ENCODE measurements at places on chromosomes 1 and 21. TPM values are rescaled to one million over a fixed set of nuclear protein-coding genes. Genes with fewer than 3 reads are reported as not detected.

Gene OR14K1
- not detected for total RNA-seq

Gene LCE5A
- total RNA-seq, result not detected

Gene TNFRSF14
- total RNA-seq, result 303 TPM

Gene FAM72C
- total RNA-seq, result 4.7 TPM

Gene MYOM3
- total RNA-seq, result not detected

Gene FAM72D
- total RNA-seq, result 5.8 TPM

Gene TNFRSF8
- total RNA-seq, result not detected

Gene TCHH
- total RNA-seq, result 0.27 TPM

Gene CHRNB2
- total RNA-seq, result 1.5 TPM

Gene IL20
- not detected for total RNA-seq

Gene OR2T3
- not detected for total RNA-seq

Gene F13B
- total RNA-seq, result not detected

Gene LACTBL1
- not detected for total RNA-seq

Gene KCNT2
- not detected for total RNA-seq

Gene ASTN1
- not detected for total RNA-seq

Gene FRRS1
- 8.9 TPM for total RNA-seq

Gene BLACAT1
- total RNA-seq, result 0.87 TPM

Gene CRYAA
- not detected for total RNA-seq

Gene TAS1R1
- not detected for total RNA-seq

Gene IL12RB2
- 28.6 TPM for total RNA-seq

Gene PKLR
- not detected for total RNA-seq

Gene S100A1
- 586 TPM for total RNA-seq

Measured in SK-MEL-5 (cell line).